Activated CD4-positive, alpha-beta T cell treated with anti-CD3 and anti-CD28 coated beads, Interleukin-2, amount 10 ng/mL, durations not matched to agents 7 days and 5 days (primary cell): ENCODE measurements at places on chromosomes 7 and 10. TPM values are rescaled to one million over a fixed set of nuclear protein-coding genes. Genes with fewer than 3 reads are reported as not detected.
A peak's percentile ranks its signal among the peaks of the same experiment; 100 is the strongest.

The HOXA13 gene
- total RNA-seq, result not detected

GRCh38 chr10:104337521-104337984, 712 bp downstream of the ITPRIP start:
- H3K36me3 ChIP-seq, result peaks cover 27% of the 10 kb centered on the region
- peaks cover 5% of the 10 kb centered on the region for H3K27me3 ChIP-seq
- H3K27ac ChIP-seq, result peak overlapping the region; percentile 100
- peak overlapping the region; percentile 98 for H3K4me3 ChIP-seq
- no peak for DNase-seq

- no peak overlapping the region for H3K27ac ChIP-seq
- DNase-seq, result no peak
- H3K27me3 ChIP-seq, result no peaks in the 10 kb centered on the region
These were observed 25.8 kb downstream of the DOCK1 start for GRCh38 chr10:126930883-126931503.

The DKK1 gene
- total RNA-seq, result not detected

DNA sequence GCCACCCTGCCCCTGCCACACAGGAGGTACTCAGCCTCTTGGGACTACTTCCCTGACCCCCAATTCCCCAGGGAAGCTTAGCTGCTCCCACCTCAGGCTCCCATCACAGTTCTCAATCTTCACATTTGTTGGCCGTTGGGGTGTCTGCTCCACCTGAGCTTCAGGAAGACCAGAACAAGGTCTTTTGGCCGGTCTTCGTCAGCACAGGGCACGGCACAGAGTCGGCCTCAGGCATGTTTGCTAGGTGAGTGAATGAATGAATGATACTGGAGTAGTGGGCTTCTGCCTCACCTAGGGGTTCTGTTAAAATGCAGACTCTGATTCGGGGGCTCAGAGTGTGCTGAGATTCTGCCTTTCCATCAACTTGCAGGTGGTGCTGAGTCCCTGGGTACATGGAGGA, 20.3 kb downstream of the GPRIN2 start:
- no peak overlapping the region for H3K4me3 ChIP-seq
- H3K27ac ChIP-seq, result no peak overlapping the region
- DNase-seq, result no peak
- H3K36me3 ChIP-seq, result no peaks in the 10 kb centered on the region
- peaks cover 32% of the 10 kb centered on the region for H3K27me3 ChIP-seq

DNA sequence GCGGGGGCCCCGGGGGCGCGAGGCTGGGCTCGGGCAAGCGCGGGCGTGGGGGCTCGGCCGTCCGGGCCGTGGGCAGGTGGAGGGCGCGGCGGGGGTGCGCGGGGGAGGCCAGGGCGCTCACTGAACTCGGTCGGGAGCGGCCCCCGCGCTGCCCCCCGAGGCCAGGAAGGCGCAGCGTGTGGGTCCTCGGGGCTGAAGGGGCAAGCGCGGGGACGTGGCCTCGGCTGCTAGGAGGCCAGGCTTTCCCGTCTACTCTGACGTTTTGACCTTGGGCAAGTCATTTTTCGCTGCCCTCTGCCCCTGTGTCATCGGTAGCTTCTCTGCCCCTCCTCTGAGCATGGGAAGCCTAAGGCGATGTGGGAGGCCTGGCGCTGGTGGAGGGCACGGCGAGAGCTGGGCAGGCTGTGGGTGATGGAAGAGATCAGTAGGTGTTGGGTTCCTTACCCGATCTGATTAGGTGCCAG, 441 bp downstream of the FBH1 start:
- H3K4me1 ChIP-seq, result peaks cover 58% of the 10 kb centered on the region
- peaks cover 42% of the 10 kb centered on the region for H3K36me3 ChIP-seq
- peak overlapping the region; percentile 67 for H3K27ac ChIP-seq

- peaks cover 20% of the 10 kb centered on the region for H3K4me1 ChIP-seq
- no peak for DNase-seq
- peaks cover 10% of the 10 kb centered on the region for H3K36me3 ChIP-seq
- H3K27ac ChIP-seq, result no peak overlapping the region
- no peaks in the 10 kb centered on the region for H3K27me3 ChIP-seq
These were observed 168.7 kb downstream of the SND1 start for GRCh38 chr7:127820732-127821085.

GRCh38 chr10:1570416-1571051, 166.8 kb downstream of the ADARB2 start:
- H3K27ac ChIP-seq, result no peak overlapping the region
- no peak for DNase-seq
- H3K27me3 ChIP-seq, result peaks cover 2% of the 10 kb centered on the region

The HYAL4 gene
- 0.54 TPM for total RNA-seq

The ANKRD61 gene
- 0.22 TPM for total RNA-seq
